ENCODE measurements at places on chromosomes 4 and X. TPM values are rescaled to one million over a fixed set of nuclear protein-coding genes. Genes with fewer than 3 reads are reported as not detected.

DNA sequence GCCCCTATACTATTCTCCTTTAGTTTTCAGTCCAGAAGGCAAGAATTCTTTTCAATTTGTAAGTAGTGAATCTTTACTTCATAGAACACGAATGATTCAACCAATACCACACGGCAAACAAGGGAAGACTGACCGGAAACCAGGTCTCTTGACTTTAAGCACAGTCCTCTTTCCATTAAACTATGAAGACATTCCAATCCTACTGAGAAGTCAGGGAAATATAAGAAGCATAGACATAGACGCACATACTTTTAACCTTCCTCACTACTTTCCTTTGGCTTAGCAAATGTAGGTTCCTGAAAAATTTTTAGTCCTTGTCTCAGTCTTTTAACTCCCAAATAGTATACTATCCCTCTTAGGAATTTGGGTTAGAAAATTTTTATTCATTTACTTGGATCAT lies 9.1 kb downstream of the CHRDL1 start:
- no peak for DNase-seq

DNA sequence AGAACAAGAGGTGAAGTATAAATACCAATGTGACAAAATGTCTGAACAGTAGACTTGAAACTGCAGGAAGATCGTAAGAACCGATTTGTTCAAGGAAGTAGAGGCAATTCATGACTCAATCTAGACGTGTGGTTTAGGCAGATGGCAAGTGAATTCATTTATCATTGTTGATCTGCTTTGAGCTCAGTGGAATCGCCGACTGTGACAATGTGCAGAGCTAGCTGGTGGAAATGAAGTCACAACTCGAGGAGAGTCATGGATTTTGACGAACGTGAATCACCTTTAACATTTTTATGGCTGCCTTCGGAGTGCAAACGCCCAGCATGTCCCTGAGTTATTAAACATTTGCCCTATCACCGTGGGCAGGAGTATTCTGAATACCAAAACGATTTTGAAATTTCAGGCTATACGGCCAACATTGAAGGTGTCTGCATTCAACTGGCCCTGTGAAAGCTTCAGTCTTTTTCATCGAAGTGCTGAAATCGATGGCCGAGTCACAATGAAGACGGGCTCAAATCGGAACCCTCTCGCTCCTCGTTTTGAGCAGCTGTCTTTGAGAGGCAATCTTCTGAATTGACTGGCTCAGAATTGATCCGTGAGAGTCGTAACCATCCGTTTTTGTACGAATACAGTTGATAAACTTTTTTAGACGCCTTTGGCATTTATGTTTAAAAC lies 689 bp upstream of the OGT start:
- no peak for DNase-seq

GRCh38 chr4:3716631-3717235 lies 49.5 kb upstream of the ADRA2C start:
- no peak for DNase-seq

DNA sequence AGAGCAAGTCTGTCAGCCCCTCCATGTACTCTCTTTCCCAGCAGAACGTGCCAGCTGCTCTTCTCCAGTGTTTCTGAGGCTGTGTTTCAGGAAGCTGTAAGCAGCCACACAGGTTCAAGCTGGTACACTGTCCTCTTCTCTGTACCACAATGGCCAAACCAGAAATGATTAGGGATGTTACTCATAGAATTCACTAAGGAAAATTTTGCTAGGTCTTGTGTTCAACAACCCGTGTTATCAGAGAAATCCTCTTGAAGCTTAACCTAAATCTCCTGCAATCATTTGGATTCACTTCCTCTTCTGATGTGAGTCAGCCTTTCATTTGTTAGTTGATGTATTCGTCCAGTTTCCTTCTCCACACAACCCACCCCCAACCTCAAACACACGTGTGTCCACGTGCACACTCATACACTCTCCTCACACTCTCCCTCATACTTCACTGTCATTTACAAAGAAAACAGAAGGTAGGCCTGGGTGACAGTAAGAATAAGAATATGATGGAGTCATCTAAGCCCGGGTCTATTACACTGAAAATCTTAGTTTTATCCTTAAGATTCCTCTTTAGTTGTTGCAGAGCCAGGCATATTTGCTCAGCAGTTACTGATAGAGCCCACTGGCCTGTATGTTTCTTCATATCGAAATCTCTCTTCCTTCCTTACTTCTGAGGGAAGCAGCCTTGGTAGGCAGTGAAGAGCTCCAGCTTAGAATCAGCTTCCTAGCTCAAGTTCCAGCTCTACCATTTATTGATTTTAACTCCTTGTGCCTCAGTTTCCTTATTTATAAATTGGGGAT lies 63.4 kb downstream of the DCUN1D4 start:
- peak; percentile 34 for DNase-seq

GRCh38 chrX:136258951-136259350 lies 7.8 kb upstream of the MAP7D3 start:
- DNase-seq = no peak

GRCh38 chr4:155618183-155618838 lies 48.3 kb upstream of the GUCY1A1 start:
- DNase-seq = no peak

DNA sequence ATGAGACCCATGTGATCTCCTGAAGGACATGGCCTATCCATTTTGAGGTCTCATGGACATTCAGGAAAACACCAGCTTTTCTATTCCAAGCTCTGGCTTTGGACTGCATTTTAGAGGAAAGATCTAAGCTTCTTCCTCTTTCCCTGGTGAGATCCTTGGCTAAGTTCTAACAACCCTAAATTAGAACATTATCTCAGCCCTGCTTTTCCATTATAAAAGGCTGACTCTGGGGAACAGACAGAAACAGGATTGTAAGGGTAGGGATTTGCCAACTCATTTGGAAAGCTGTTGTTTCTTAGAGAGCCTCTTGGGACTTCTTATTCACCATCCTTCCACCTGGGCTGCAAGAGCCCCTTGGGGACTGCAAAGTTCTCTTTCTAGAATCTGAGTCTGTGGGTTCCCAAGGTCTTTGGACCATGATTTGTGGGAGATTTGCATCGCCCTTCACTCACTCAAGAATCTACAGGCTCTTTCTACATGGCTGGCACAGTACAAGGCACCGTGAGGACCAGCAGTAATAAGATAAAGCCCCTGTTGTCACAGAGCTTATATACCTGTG lies 146.9 kb downstream of the FNIP2 start:
- no peak for DNase-seq

DNA sequence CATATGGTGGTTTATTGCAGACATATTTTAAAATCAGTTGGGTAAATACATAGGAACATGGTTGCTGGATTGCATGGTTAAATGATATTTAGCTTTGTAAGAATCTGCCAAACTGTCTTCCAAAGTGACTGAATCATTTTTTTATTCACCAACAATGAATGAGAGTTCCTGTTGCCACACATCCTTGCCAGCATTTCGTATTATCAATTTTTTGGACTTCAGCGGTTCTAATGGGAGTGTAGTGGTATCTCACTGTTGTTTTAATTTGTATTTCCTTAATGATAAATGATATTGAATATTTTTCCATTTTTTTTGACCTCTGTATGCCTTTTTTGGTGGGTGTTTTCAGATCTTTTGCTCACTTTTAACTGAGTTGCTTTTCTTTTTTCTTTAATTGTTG lies 1.4 kb upstream of the MTHFD2L start:
- DNase-seq = no peak

GRCh38 chrX:26470941-26471340 lies 255.0 kb downstream of the MAGEB5 start:
- no peak for DNase-seq

DNA sequence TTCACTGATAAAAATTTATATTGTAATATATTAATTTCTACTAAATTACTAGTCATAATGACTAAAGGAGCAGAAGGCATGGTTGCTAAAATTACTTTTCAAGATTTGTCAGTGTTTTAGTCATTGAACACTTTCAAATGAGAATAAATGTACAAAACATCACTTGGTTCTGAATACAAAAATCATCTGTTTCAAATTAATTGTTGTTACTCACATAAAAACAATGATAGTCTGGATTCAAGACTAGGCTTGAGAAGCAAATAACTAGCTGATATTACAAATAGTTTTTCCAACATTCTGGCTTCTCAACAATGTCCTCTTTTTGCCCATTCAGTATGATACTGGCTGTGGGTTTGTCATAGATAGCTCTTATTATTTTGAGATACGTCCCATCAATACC lies 112.5 kb downstream of the ANAPC10 start:
- no peak for DNase-seq

- no peak for DNase-seq
Observed at GRCh38 chr4:162791226-162791625, 375.5 kb downstream of the NAF1 start.

DNA sequence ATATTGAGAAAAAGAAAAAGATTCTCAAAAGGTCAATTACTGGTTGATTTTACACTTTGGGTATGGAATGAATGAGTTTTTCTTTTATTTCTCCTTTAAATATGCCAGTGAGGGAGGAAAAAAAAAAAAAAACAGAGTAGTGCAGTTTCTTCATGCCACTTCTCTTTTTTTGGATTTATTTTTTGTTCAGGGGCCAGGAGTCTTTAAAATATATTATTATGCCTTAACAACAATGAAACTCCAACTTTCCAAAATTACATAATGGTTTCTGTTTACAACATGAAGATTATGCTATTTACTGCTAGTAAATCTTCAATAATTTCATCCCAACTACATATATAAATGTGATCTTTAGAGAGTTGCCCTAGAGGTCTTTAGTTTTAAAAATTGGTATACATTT lies 31.9 kb downstream of the DTHD1 start:
- no peak for DNase-seq

DNA sequence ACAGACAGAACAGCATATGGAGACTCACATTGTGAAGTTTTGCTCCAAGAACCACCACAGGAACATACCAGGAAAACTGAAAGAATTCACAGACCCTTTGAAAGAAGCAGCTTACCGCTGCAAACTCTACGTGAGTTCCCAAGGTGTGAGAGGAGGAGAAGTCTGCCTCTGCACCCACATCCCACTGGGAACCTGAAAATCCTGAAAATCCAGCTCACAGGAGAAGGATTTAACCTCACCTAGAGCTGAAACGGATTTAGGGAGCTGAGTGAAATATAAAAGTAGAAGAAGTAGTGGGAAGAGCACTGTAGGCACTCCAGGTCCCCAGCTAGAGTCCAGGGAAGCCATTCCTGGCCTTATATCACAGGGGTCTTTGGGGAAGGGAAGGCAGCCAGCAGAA lies 80.0 kb downstream of the FHIP1A start:
- no peak for DNase-seq

GRCh38 chrX:129125122-129125914 lies 398.0 kb downstream of the SMARCA1 start:
- DNase-seq = no peak

DNA sequence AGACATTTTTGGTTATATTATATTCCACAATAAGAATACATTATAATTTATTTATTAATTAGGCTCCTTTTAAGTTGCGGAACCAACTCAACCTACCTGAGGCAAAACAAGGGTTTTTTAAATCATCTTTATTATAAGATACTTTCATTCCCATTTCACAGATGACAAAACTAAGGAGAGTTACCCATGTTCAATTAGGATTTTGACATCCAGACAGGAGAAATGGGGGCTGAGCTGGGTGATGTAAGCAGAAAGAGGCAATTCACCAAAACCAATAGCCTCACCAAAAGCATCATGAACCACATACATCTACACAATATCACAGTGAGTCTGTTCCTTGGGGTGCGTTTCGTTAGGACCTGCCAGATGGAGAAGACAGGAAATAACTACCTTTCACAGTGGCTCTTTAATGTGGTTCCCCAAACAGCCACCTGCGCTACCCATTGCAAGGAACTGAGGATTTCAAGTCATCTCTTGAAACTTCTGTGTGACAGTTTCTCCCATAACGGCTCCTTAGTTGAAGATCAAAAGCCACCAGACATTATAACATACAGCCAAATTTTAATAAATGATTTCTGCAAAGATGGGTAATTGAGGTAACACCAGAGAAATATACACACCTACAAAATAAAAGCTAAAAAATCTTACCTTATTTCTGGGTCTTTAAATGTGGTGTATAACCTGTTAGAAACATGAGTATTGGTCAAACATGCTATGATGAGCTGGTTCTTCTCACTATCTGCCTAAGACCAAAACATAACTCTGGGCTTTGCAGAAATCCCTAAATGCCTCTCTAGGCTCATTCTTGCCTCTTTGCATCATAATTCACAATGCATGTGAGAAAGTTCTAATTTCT lies 190.6 kb upstream of the LEF1 start:
- no peak for DNase-seq

GRCh38 chr4:2132438-2132837 lies 73.3 kb downstream of the NAT8L start:
- DNase-seq = no peak

GRCh38 chr4:25633541-25633940 lies 22.1 kb upstream of the SLC34A2 start:
- no peak for DNase-seq

DNA sequence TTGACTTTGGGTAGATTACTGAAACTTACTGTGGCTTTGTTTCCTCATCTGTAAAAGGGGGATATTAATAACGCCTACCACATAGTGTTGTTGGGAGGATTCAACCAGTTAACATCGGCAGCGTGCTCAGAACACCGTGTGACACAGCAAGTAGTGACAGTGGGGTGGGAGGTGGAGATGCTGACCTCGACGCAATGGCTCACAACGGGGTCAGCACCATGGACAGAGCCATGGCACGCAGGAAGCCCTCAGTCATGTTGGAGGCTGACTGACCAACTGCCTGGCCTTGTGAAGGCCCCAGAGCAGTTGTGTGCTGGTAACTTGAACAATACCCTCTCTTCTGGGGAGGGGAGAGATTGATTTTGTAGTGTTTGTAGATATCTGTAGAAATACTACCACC lies 93.2 kb downstream of the WFS1 start:
- no peak for DNase-seq

- peak; percentile 43 for DNase-seq
Observed at GRCh38 chr4:108172231-108172752, 3.6 kb upstream of the LEF1 start.

- DNase-seq = no peak
Observed at GRCh38 chrX:74514384-74514783, 93.1 kb downstream of the SLC16A2 start.

- DNase-seq = no peak
Observed at GRCh38 chrX:127390316-127390715, 570.8 kb downstream of the PRR32 start.

DNA sequence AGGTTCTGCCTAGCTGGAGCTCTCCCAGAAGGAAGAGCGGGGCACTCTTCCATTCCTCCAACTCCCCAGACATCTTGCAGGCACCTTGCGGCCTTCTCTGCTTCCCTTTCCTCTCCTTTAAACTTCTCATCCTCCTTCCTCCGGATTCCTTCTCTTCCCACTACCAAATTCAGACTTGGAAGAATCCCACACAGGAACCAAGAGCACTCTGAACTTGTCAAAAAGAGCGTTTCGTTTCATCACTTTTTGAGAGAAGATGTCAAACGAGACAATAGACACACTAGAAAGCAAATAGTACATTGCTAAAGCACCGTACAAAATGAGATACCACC lies 512 bp upstream of the UCP1 start:
- no peak for DNase-seq

The MAOA gene
- total RNA-seq = 270 TPM

The SRPX gene
- total RNA-seq = 6.3 TPM

The EMCN gene
- total RNA-seq = 4.5 TPM

The XK gene
- 29.5 TPM for total RNA-seq

The TMPRSS11E gene
- total RNA-seq = not detected

The CT45A2 gene
- not detected for total RNA-seq

The YY2 gene
- 1.9 TPM for total RNA-seq

The STBD1 gene
- total RNA-seq = 11.9 TPM

The ZC4H2 gene
- 7.2 TPM for total RNA-seq

Data from mucosa of descending colon (tissue), 3 donors.